NCI-H1105 treated with DMSO at 0.1 percent for 48 hours (cell line): ENCODE measurements at places on chromosomes 6 and 20.
A peak's percentile ranks its signal among the peaks of the same experiment; 100 is the strongest.

GRCh38 chr6:11366183-11366933, 133.9 kb upstream of the NEDD9 start:
- no peak for DNase-seq

GRCh38 chr20:64129146-64129782, 21.9 kb upstream of the NPBWR2 start:
- no peak for DNase-seq

- no peak for DNase-seq
These were observed 95.9 kb downstream of the FYN start for GRCh38 chr6:111777357-111777756.

DNA sequence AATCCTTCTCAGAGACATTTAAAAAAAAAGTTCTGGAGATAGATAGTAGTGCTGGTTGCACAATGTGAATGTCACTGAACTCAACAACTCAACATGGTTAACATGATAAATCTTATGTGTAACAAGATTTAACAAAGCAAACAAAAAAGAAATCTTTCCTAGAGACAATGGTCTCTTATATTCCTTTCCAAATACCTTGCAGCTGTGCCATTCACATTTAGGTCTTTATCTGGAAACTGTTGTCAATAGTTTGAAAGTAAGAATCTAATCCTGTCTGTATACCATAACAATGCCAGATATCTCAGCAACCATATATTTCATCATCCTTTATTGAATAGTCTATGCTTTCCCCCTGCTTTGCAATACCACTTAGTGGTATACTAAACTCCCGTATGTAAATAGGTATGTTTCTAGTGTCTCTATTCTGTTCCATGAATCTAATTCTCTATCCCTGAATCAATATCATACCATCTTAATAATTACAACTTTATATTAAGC, 2.1 kb downstream of the SERAC1 start:
- DNase-seq = no peak

GRCh38 chr20:50953196-50953595, 5.1 kb downstream of the DPM1 start:
- no peak for DNase-seq

DNA sequence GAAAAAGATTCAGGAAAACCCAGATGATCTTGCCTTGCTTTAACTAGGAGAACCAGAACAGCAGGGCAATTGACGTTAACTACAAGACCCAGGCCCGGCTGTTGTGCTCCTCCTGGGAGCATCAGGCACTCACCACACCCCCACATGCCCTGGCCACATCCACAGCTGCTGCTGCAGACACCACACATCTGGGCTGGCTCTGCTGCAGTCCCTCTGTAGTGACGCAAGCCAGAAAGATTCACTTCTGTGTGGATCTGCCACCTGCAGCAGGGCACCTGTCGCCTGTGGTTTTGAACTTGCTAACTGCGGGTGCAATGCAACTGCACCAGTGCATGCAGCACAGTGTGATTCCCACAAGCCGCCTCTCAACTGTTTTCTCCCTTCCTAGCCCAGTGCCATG, 228.8 kb downstream of the SYNDIG1 start:
- no peak for DNase-seq

DNA sequence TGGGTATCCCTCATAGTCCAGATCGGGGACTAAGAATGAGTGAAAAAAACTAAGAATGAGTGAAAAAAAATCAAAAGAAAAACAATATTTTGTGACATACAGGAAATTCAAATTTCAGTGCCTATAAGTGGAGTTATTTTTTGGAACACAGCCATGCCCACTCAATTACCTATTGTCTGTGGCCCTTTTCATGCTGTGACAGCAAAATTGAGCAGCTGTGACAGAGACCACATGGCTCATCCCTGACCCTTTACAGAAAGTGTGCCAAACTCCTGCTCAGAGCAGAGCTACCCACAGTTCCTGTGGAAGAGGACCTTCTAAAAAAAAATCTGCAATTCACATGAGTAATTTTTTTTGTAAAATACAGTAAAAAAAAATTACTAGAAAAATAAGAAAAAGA, 1.4 kb downstream of the NCR2 start:
- peak; percentile 39 for DNase-seq

GRCh38 chr6:154440422-154441043, 70.0 kb downstream of the CNKSR3 start:
- no peak for DNase-seq

DNA sequence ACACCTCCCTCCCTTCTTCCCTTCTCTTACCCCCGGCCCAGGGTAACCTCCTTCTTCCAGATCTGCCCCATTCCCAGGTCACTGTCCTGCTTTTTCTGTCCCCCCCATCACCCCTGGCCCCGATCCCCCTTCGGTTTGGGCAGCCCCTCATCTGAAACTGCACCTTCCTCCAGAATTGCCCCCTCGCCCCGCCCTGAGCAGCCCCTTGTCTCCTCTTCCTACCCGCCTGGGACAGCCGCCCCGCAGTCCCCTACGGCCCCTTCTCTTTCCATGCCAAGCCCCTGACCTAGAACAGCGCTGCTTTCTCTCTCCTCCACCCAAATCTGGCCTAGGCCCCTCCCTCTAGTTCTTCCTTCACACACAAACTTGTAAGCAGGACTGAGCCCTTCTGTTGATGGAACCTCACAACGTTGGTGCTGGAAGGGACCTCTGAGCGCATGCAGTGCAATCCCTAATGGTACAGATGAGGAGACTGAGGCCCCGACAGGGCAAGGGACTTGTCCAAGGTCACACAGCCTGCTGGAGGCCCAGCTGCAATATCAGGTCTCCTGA, 630 bp downstream of the PPP2R5D start:
- DNase-seq = no peak

DNA sequence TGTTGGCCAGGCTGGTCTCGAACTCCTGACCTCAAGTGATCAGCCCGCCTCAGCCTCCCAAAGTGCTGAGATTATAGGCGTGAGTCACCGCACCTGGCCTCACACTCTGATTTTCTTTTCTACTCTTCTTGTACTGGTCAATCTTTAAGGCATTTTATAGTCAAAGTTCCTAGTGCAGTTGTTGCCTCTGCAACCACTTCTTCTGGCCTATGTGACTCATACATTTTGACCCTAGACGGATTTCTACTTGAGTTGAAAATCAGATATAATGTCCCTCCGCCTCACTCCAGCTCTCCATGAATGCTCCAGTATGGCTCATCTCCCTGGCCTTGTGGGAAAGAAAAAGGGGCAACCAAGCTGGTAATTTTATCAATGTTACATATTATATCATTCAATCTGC, 42.4 kb downstream of the TNFRSF21 start:
- no peak for DNase-seq

DNA sequence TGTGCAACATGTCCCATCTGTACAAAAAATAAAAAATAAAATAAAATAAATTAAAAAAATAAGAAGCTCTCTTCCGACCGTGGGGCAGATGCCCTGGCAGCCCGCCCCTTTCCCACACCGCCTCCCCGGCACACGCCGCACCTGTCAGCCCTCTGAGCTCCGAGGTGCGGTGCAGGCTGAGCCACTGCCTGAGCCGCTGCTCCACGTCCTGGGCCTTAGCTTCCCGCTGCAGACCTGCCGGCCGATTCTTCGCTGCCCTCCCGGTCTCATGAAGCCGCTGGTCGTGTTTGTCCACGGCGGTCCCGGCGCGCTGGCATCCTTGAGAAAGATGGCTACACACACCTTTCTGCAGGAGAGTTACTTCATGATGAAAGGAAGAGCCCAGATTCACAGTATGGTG, 10.7 kb upstream of the CLPSL2 start:
- no peak for DNase-seq

DNA sequence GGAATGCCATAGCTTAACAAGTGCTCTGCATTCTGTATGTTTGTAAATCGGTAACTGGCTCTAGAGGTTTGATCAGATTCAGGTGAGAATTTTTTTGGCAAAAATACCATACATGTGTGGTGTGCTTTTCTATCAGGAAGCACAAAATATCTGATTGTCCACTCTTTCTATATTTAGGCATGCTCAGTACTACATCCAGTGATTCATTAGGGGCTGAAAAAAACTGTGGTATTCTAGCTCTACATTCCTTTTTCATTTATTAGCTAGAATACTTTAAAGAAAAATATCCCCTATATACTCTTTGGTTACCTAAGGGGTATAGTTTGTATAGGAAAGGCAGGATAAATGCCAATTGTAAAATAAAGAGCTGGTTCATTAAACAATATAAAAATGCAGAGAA, 10.6 kb upstream of the ELOVL2 start:
- no peak for DNase-seq

DNA sequence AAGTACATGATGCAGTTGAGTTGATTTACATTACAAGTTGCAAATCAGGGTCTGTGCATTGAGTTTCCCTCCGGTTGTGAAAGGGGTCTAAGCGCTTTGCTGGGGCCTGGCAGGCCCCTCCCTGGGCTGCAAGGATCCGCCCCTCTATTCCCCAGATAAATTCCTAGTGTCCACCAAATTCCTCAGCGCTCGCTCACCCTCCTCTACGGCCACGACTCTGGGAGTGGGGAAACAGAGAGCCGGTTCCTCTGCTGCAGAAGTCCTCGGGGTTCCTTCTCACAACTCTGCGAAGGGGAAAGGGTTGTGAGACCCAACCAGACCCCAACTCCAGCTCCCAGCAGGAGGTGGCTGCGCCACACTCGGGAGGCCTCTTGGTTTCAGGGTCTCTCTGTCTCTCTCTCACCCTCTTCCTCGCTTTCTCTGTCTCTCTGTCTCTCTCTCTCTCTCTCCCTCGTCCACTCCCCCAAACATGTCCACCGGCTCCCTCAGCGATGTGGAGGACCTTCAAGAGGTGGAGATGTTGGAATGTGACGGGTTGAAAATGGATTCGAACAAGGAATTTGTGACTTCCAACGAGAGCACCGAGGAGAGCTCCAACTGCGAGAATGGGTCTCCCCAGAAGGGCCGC, at the start of gene TCF21:
TCF21 (plus strand) TSS at position 185 of the 628 bp plus-strand sequence; CDS start at position 470, 285 bp downstream.
- DNase-seq = no peak

DNA sequence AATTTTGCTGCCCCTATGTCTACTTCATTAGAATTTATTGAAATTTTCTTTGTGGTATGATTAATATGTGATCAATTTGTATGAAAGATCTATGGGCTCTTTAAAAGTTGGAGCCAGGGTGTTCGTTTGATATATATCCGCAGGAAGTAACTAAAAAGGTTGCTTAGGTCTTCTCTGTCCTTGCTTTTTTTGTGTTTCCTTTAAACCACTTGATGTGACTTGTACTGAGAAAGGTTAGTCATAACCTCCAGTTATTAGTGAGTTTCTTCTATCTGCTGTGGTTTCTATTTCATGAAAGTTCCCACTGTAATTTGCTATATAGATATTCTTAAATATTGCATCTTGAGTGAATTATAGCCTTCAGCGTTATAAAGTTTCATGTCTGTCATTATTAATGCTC, 585.3 kb upstream of the ARID1B start:
- DNase-seq = no peak

DNA sequence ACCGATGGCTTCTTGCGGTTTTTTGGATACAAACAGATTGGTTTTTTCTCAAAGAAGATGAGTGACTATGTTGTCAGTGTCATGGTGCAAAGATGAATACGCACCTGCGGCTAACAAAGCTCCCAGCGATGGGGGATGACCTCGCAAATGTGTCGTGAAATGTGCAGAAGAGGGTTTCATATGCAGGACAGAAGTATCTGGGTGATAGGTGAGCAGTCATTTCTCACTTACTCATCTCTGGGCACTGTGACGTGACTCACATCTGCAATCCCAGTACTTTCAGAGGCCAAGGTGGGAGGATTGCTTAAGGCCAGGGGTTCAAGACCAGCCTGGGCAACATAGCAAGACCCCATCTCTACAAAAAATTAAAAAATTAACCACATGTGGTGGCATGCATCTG, 216.3 kb downstream of the ERMARD start:
- no peak for DNase-seq

- no peak for DNase-seq
These were observed 30.0 kb downstream of the RSPO3 start for GRCh38 chr6:127148511-127148910.

DNA sequence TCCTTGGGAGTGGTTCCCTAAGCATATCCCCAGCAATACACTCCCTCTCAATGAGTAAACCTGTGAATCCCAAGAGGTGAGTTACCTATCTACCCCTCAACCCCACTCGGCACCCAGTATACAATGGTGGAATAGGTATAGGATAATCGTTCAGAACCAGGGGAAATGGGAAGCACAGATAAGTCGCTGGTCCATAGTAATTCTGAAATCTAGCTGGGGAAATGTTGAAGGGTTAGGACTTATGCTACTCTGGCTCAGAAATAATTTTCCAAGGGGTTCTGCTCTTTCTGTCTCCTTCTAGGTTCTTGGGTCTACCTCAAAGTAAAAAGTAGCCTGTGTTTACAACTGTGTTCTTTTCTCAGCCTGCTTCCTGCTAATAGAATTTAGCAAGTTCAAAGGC, 62.3 kb upstream of the NNAT start:
- no peak for DNase-seq
